ENCODE measurements at places on chromosomes 12 and 14.

DNA sequence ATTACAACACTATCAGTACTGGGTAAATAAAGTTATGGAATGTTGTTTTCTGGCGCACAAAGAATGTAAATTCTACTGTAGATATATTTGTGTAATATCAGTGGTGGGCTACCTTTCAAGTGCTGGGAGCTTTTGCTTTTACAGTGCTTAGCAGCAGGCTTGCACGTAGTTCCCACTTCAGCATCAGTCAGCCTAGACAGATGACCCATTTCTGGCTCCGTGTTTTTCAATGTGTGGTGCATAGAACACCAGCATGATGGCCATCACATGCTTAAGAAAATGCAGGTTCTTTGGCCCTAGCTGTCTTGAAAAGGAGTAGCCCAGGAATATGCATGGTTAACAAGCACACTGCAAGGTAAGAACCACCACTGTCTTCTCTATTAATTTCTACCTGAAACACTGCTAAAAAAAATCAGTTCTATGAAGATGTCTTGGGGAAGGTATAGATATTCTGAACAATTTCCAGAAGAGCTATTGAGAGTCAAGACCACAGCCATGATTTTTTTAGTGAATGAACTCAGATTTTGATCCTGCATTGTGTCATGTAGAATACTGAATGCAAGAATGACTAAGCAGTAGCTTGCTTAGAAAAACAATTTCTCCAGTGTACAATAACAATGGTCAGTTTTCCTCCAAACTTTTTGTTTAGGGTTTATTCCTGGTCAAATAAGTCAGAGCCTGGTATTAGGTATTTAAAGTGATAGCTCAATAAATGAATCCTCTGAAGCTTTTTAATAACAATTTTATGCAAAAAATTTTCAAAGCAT is 195.7 kb downstream of the AKAP6 start:
- no peak for DNase-seq

DNA sequence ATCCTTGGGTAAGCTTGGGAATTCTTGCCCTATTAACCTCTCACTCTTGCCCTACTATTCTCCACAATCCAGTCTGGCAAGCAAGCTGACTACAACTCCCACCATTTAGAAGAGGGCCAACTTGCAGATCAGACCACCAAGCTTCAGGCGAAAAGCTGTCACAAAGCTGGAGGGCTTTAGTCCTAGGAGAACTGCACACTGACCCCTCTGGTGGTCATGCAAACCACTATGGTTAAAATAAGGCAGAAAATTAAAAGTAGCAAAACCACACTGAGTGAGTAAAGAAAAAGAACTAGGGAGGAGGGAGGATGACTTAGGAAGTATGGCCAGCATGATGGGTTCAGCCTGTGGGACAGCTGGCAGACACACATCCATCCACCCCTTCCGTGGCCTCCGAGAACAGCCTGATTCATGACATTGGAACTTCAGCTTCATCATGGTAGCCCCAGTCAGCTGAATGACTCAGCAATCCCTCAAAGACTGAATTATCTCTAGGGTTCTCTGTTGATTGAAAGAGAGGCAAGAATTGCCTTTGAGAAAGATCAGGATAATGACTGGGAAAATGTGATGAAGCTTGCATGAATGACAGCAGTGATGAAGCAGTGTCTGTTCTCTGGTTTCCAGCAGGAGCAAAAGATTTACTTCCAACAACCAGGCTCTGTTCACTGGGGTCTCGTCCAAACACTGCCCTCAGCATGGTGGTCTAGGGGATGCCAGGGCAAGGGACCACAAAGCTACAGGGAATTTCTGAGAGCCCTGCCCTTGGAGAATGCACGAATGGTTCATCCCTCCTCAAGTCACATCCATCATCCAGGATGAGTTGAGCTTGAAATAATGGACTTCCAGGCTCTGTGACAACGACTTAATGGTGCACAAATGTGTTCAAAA is 24.4 kb downstream of the PITPNM2 start:
- peak; percentile 94 for DNase-seq

DNA sequence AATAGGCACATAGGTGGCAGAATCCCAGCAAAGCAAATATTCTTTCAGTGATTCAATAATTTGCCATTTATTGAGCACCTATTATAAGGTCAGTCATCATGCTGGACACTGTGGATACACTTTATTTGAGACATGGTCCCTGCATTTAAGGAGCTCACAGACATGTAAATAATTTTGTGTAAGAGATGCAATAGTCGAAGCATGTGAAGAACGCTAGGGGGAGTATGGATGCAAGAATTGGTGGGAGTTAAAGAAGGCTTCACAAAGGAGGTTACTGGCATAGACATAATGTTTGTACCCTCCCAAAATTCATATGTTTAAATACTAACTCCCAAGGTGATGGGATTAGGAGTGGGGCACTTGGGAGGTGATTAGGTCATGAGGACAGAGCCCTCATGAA is 260.6 kb upstream of the GARIN6 start:
- peak; percentile 12 for DNase-seq

GRCh38 chr14:20400965-20401593 is 12.2 kb downstream of the TEP1 start:
- no peak for DNase-seq

DNA sequence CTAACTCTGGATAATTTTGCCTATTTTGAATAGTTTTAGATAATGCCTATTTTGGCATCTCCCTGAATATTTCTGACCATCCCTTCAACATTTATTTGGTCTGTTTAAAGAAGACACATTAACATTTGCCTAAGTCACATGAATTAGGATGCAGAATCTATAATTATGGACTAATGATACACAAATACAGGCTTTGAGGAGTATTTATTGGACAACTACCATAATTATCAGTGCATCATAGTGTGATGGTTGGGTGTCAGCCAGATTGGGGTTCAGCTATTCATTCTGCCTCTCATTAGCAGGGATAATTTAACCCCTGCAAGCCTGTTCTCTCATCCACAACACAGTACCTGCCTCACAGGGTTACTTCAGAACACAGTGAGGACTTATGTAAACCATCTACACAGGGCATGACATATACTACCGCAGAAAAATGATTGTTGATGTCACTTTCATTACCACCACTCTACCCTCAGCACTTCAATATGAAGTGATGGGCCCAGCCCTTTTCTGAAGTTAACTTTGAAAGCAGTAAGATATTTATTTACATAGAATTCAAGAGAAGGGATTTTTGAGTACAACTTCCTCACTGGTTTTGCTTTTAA is 14.4 kb downstream of the PRKCH start:
- no peak for DNase-seq

DNA sequence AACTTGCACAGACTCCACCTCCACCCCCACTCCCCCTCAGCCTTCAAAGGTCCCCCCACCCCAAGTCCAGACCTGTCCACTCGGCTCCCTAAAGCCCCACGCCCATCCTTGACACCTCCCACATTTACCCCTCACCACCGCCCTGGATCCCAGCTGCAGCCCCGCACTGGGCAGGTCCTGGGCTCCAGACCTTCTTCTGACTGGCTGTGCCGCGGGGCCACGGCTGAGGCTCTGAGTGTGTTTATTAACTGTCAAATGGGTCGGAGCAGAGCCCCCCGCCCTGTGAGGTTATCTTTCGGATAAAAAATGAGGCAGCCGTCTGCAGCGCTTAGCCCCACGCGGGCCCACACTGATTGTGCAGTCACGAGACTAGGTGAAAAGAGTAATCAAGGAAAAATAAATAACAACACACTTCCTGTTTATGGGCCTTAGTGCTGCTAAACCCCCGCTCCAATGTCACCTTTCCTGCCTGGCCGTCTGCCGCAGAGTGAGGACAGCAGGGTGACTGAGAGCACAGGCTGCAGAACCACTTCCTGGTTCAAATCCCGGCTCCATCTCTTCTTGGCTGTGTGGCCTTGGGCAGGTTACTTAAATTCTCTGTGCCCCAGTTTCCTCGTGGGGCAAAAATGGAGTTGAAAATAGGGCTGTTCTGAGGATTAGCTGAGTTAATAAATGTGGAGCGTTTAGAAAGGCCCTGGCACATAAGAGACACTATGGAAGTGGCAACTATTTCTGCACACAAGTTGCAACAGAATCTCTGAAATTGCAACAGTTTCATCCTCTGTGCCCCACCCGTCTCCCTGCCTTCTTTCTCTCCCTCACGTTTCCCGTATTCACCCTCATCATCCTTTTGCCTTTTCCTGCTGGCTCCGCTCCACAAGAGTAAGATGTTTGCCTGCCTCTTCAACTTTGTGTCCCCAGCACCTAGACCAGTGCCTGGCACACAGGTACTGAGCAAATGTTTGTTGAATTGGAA is 9.4 kb downstream of the SETD1B start:
- DNase-seq: no peak

DNA sequence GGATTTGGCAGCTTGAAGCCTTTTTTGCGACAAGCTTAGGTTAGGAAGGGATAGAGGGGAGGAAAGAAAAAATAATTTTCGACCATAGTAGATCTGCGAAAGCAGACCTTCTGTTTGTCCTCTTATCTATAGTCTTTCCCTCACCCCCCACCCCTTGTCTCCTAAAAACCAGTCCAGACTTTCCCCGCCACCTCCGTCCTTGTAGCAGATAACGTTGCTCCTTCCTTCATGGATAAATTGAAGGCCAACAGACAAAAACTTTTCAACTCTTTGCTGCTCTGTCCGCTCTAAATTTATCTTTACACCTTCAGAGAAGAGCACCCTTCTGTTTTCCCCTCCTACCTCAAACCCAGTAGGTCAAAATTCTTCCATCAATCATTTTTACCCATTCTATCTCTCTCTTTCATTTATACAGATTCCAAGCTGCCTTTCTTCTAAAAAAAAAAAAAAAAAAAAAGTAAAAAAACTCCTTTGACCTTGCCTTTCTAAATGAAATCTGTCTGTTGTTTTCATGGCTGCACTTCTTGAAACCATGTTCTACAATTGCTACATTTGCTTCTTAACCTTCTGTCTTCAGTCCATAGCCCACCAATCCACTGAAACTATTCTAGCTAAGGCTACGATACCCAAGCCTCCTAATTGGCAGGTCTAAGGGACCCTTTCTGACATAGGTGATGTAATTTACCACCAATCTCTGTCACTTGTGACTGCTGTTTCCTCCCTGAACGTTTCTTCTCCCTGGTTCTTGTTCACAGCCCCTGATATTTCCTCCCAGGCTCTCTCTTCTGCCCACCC is 11.1 kb upstream of the NEMF start:
- DNase-seq: no peak

DNA sequence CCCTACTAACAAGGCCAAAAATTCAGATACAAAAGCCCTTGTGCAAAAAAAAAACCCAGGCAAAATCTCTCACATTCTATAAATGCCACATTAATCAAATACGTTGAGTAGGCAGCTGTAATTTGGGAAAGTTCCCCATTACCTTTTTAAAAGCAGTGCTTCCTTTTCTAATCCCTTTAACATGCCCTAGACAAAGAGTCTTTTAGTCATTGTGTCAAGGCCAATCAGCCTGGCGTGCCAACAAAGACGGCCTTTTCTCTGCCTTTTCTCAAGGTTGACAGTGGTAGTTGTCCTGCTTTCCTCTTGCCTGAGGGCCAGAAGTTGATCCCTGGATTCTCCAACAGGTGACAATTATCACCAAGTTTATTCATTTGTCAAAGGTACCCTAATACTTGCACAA is 62.5 kb upstream of the METAP2 start:
- DNase-seq: no peak

- no peak for DNase-seq
These were observed 12.5 kb upstream of the CACNA2D4 start for GRCh38 chr12:1930803-1931597.

DNA sequence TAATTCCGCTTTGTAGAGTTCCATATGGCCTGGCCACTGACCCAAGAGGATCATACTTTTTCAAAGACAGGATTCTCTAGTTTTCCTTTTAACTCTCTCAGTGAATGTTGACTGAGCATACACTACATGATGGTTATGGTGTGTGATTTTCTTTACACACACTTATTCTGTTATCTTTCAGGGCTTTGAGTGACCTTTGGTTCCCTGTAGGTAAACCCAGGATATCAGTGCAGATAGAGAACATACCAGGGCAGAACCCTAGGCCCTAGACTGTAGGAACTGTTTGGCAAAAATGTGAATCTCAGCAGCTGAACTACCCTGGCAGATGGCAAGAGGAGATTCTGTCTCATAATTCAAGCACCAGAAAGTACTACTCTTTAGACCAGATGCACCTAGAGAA is 159.6 kb downstream of the KCNA5 start:
- no peak for DNase-seq

- no peak for DNase-seq
These were observed 28.9 kb downstream of the GSG1 start for GRCh38 chr12:13074396-13075117.

DNA sequence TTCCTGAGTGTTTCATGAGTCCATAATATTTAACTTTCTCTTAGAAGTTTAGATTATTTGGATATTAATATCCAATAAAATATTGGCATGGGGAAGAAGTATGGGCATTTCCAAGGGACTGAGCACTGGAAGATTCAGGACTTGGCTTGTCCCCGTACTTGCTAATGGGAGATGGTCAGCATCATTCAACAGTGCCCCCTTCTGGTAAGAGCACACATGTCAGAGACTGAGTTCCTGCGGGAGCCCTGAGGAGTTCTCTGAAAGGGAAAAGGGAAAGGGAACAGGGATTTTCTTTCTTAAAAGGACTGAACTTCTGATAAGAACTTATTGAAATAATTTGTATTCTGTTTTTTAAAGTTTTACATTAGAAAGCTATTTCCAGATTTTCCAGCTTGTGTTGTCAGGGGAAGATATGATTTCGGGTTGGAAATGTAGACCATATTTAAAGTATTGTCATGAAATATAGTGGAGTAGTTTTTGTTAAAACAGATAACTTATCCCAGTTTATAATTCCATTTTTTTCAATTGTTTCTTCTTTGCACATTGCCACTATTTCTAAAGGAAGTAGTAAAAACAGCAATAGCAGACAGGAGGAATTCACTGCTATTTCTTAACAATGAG is 59.8 kb upstream of the C12orf71 start:
- peak; percentile 24 for DNase-seq

DNA sequence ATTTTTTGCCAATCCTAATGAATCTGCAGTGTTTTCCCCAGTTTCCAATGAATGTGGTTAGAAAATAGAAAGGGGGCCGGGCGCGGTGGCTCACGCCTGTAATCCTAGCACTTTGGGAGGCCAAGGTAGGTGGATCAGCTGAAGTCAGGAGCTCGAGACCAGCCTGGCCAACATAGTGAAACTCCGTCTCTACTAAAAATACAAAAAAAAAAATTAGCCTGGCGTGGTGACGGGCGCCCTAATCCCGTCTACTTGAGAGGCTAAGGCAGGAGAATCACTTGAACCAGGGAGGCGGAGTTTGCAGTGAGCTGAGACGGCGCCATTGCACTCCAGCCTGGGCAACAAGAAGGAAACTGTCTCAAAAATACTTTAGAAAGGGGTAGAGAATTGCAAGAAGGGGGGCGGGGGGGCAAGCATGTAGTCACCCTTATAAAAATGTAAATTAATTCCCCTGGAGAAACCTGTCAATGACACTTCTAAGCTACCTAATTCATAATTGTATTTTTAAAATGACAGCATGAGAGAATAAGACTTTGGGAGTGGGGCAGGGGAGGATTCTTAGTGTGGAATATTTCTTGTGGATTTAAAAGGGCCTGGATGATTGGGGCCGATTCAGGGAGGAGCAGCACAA is 1.7 kb downstream of the KLHDC2 start:
- no peak for DNase-seq

DNA sequence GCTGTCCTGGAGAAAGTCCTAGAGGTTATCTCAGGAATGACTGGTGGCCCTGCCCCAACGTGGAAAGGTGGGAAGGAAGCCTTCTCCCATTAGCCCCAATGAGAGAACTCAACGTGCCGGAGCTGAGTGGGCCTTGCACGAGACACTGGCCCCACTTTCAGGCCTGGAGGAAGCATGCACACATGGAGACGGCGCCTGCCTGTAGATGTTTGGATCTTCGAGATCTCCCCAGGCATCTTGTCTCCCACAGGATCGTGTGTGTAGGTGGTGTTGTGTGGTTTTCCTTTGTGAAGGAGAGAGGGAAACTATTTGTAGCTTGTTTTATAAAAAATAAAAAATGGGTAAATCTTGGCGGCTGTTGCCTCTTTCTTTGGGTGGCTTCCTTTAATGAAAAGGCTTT is 152.8 kb downstream of the SMOC1 start:
- DNase-seq: no peak
